ENCODE measurements at places on chromosomes 2 and 18.

DNA sequence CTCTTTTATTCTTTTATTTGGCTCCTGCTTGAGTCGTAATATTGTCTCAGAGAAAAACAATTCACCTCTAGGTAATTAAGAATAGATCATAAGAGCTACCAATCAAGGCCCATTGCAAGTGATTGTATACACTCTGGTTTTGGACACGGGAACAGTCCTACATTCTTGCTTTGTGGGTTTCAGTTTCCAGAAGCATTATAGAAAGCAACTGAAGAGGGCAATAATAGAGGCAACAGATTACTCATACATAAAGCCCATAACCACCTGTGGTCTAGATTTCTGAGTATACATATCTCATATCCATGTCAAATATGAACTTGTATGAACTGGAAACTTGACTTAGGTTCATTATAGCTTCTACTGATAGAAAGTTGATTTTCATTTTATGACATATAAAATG is 65.4 kb downstream of the DIS3L2 start:
- DNase-seq: no peak

DNA sequence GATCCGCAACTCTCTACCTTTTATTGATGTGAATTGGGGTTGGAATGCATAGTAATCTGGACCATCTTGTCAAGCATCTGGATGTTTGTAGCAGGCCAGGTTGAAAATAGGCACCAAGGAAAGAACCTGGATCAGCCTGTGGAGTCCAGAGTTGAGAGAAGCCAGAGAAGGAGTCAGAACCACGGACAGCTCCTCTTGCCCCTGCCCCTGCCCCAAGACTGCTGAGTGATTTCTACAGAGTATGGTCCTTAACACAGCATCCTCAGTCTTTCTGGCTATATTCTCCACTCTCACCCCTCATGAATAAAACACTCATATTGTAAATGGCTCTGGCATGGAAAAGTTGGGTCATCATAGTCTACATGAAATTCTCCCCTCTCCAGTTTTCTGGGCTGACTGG is 154.6 kb downstream of the LOXHD1 start:
- no peak for DNase-seq

- no peak for DNase-seq
Observed at GRCh38 chr18:14922031-14922430, 174.1 kb downstream of the ANKRD30B start.

GRCh38 chr2:200380833-200381542 is 74.5 kb downstream of the SPATS2L start:
- no peak for DNase-seq

DNA sequence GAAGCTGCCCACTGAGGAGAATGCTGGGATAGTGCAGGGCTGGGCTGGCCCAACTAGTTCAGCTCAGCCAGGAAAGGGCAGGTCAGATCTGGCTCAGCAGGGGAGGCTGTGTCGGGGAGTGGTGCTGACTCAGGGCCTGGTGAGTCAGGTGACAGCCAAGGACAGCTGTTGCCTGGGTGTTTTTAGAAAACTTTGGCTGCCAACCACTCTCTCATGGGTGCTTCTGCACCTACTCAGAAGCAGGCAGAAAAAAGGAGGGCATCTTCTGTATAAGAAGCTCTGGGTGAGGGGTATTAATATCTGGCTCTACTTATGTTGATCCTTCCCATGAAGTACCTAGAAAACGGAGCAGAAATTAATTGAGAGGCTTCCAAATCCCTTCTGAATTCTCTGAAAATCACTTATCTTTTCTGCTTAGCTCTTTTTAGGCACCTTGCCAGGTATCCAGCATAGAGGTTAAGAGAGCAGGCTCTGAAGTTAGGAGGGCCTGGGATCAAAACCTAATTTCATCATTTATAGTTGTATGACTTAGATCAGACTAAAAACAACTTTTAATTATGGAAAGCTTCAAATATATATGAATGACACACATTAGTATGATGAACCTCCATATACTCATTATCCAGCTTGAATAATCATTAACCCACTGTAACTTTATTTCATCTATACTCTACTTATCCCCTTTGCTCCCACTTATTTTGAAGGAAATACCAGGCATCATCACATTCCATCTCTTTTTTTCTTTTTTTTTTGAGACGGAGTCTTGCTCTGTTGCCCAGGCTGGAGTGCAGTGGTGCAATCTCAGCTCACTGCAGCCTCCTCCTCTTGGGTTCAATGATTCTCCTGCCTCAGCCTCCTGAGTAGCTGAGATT is 15.5 kb upstream of the RAB10 start:
- DNase-seq: no peak

DNA sequence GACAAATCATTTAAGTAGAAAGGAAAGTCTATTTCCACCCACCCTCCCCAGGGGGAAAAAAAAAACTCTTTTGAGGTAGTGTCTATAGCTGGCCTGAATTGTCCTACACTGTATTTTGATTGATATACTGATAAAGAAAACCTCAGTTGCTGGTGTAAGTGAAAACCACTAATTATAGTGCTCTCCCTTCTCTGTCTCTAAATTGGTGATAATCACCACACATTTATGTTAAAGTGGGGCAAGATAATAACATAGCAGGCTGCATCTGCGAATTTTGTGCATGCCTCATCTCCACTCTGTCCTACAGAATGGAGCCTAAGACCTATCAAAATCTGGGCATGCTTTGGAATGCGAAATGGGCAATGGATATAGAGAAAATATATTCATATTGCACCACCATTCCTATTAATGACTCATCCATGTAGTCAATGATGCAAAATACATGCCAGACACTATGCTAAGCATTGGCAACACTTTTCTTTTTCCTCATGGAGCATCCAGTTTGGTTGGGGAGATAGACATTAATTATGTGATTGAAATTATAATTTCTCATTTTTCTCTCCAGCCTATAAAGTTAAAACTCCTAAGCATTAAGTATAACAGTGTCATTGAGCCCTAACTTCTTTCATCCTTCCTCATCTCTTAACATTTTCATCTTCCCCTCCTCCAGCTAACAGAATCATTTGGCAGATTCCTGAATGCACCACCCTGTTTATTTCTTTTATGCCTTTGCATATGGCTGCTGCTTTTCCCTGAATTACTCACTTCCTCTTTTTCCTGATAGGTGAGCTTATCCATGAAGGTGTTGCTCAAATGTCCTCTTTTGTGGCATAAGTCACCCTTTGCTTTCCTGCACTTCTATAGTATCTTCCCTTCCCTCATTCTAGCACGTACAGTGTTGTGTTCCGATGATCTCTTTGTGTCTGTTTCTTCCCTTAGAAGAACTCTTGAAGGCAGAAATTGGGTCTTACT is 58.2 kb downstream of the SLC9A2 start:
- no peak for DNase-seq

DNA sequence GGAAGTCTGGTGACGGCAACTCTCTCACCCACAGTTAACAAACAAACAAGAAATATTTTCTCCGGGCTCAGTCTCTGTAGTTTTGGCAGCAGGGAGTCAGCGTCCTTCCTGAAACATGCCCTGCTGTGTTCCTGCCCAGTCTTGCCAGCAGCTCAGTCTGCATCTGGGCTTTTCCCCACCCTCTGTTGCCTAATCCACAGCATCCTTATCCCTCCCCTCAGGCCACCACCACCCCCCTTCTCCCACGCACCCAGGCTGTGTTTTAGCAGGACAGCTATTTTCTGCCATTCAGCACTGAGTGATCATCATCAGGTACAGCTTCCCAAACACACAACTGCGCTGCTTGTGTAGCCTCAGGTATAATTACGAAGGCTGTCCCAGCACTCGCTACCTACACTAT is 168.2 kb downstream of the DPP10 start:
- no peak for DNase-seq

- DNase-seq: no peak
Observed at GRCh38 chr18:63253428-63254372, 65.9 kb downstream of the BCL2 start.

DNA sequence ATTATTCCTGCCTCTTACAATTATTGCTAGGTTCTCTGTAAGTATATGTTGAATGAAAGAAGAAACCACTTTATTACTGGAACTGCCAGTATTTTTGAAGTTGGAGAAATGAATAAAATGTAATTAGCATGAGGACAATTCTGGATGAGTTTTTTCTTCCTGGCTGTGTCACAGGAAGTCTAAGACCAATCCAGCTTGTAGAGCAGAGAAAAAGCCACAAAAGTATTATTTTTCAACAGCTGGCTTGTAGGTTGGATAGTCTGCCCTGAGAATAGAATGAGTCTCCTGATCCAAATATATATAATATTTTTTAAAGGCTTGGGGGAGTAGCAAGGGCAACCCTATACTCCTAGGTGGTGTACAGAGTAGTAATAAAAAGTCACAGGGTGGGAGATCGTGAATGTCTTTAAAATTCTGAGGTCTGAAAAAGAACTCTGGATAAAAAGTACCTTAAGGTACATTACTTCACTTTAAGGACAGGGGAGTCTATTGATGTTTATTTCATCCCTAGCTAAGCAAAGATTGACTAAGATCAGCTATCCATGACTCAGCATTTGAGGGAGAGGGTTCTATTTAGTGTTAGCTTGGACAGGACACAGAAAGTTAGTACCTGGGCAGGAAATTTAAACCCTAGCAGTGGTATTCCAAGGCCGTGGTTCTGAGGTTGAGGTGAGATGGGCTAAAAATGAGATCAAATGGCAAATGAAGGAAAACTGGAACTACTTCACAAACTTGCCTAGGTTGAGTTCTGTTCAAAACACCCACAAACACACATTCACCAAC is 31.7 kb downstream of the SLC40A1 start:
- DNase-seq: no peak

GRCh38 chr2:14720319-14720718 is 87.8 kb downstream of the LRATD1 start:
- DNase-seq: no peak

GRCh38 chr18:9661564-9661963 is 46.5 kb upstream of the RAB31 start:
- DNase-seq: no peak

- no peak for DNase-seq
Observed at GRCh38 chr2:3647246-3647645, 10.8 kb upstream of the ALLC start.

- DNase-seq: no peak
Observed at GRCh38 chr2:105114551-105114950, 76.7 kb downstream of the MRPS9 start.

DNA sequence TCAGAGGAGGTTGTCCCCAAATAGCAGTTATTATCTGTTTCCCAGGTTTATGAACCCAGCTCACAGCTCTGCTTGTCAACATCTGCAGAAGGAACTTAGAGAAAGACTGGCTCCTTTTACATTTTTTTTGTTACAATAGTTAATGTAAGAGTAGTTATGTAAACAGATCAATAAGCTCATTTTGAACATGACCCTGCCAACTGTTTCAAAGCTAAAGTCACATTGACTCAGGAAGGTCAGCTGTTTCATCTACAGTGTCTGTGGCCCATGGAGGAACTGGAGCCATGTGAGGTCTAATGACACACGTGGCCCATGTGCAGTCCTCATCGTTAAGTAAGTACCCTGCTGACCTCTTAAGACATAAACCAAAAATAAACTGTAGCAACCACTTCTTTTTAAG is 97.1 kb downstream of the SH3RF3 start:
- DNase-seq: no peak

DNA sequence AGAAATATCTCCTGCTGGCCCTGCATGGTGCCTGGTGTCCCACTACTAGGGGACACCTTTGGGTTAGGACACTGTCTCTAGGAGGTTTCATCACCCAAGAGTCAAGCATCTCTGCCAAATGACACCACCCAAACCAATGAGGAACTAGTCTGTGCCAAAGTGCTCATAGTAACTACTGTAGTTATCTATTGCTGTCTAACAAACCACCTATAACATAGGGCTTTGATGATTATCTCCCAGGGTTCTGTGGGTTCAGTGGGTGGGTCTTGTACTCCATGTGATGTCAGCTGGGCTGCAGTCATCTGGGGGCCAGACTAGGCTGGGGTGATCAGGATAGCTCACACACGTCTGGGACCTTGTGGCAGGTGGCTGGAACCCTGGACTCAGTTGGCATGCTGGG is 59.8 kb downstream of the EPAS1 start:
- DNase-seq: no peak

GRCh38 chr2:152173831-152174230 is 1.7 kb downstream of the STAM2 start:
- no peak for DNase-seq

DNA sequence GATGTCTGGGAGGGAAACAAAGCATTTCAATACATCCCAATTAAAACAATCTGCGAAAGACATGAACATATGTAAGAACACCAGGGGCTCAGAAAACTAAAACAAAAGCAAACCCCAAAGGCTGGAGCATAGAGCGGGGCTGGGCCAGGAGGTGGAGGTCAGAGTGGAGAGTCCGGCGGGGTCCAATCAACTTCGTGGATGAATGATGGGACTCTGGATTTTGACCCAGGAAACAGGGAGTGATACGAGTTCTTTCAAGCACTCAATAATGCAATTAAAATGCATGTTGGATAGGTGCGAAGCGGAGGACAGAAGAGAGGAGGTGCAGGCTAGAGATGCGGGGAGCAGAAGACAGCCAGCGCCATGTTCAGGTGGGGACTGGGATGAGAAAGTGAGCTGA is 200.7 kb upstream of the PXDN start:
- DNase-seq: no peak

DNA sequence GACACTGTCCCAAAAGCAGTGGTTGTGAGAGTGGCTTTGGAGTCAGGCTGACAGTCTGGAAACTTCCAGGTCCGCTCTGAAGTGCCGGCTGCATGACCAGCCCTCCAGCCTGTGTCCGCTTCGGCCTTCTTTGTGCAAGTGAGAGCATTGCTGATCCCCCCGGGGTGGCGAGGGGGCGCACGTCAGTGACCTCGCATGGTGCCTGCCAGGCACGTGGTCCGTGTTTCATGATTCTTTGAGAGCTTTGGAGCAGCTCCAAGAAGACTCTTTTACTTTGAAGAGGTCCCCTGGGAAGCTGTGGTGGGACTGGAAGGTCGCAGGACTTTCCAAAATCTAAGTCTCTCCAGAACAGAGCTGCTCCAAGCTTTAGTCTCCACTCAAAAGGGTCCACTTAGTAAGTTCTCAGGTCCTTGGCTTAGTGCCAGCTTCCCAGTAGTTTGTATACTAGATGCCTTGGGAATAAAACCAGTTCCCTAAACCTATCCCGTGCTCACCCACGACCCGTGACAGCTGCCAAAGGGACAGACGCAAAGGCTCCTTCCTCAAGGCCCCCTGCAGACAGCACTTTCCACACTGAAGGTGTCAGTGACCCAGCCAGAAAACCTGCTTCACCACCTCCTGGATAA is 68.8 kb downstream of the ADI1 start:
- no peak for DNase-seq

DNA sequence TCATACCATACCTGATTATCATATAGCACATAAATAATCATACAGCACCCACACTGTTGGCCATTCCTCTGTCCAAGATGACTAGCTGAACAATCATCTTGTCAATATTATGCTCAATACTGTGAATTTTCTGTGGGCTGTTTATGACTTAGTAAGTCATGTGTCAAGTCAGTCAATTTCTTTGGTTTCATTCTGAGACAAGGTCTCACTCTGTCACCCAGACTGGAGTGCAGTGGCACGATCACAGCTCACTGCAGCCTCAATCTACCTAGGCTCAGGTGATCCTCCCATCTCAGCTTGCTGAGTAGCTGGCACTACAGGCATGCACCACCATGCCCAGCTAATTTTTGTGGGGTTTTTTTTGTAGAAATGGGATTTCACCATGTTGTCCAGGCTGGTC is 5.7 kb downstream of the MCM6 start:
- no peak for DNase-seq

- no peak for DNase-seq
Observed at GRCh38 chr2:50930726-50931125, 101.2 kb downstream of the NRXN1 start.
